CD4-positive, alpha-beta T cell treated with Interleukin-10 for 1 hour (primary cell): ENCODE measurements at places on chromosomes 1 and 21.

DNA sequence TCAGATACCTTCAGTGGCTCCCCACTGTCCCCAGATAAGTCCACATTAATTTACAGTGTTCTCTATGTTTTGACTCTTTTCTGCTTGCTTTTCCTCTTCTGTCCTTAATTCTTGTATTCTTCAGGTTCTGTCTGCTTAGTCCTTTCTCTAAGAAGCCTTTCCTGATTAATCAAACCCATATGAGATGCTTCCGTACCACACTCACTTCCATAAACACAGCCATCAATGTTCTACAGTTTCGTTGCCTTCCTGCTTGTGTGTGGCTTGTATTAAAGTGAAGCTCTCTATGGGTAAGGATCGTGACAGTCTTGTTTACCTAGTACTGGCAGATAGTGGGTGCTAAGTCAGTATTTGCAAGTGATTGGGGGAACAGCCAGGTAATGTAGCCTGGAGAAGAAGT, 75.9 kb downstream of the PRDM2 start:
- DNase-seq: no peak

- DNase-seq: no peak
Observed at GRCh38 chr1:118982266-118982665, 5.9 kb downstream of the TBX15 start.

- no peak for DNase-seq
Observed at GRCh38 chr1:107802654-107803053, 162.3 kb downstream of the VAV3 start.

GRCh38 chr1:53323316-53323715, 4.6 kb downstream of the LRP8 start:
- DNase-seq: no peak

- DNase-seq: no peak
Observed at GRCh38 chr21:33703750-33704606, 61.7 kb downstream of the ITSN1 start.

DNA sequence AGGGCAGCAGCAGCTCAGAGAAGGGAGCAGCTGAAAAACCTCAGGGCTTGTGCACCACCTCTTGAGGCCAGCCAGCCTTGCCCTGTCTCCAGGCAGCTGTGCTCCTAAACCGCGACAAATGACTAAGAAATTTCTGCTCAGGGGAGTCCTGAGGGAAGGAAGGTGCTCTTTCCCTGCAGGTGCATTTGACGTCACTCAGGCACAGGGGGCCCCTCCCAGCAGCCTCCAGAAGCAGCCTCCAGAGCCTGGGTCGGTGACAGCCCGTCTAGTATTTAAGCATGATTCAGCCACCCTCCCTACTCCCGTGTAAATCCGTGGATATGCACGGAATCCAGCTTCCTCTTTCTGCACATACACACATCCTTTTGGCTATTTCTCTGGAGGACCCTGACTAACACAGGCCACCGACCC, 560.5 kb downstream of the KIF26B start:
- DNase-seq: no peak

DNA sequence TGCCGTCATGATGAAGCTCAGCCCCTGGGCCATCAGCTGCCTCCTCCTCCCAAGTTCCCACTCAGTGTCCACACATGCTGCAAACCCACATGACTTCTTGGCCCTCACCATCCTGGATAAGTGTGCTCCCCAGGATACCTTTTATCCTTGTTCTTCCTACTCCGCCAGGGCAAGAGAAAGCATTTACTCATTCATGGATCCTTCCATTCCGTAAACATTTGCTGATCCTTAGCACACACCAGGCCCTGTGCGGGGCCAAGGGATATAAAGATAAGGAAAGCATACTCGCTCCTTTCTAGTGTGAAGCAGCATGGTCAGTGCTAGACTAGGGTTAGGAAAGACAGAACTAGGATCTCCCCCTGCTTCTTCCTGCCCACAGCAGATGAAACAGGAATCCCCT, 122.1 kb upstream of the HMGB4 start:
- DNase-seq: no peak

- DNase-seq: peak; percentile 16
Observed at GRCh38 chr1:34929497-34929852, at the start of gene DLGAP3. DLGAP3 (minus strand) TSS chr1:34929650; CDS start chr1:34905383, 24,267 bp downstream.

GRCh38 chr1:187685333-187685732, 856.6 kb downstream of the PLA2G4A start:
- no peak for DNase-seq

GRCh38 chr1:29958271-29958670, 721.9 kb downstream of the PTPRU start:
- DNase-seq: no peak

GRCh38 chr21:45390831-45391742, 13.9 kb upstream of the COL18A1 start:
- no peak for DNase-seq

GRCh38 chr21:16476056-16476825, 746.5 kb downstream of the USP25 start:
- no peak for DNase-seq

- no peak for DNase-seq
Observed at GRCh38 chr1:33898406-33898805, 34.5 kb downstream of the HMGB4 start.

- no peak for DNase-seq
Observed at GRCh38 chr1:47519491-47519890, 81.6 kb downstream of the FOXD2 start.

- DNase-seq: no peak
Observed at GRCh38 chr1:33615546-33615945, 143.1 kb downstream of the ZSCAN20 start.

- DNase-seq: no peak
Observed at GRCh38 chr1:22815421-22816066, 104.9 kb downstream of the EPHB2 start.

GRCh38 chr1:33382661-33383415, 48.1 kb downstream of the PHC2 start:
- DNase-seq: no peak

GRCh38 chr1:185696422-185697150, 37.6 kb upstream of the HMCN1 start:
- DNase-seq: no peak

DNA sequence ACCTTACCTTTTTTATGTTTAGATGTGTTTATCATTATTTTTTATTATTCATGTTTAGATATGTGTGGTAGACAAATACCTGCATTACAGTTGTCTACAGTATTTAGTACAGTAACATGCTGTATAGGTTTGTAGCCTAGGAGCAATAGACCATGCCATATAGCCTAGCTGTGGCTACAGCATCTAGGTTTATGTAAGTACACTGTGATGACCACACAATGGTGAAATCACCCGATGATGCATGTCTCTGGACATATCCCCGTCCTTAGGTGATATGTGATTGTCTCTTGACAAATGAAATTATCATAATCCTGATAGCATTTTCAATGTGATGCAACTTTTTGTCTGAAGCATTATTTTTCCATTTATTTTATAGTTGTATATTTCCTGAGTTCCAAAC, 121.2 kb downstream of the DISP1 start:
- no peak for DNase-seq

- no peak for DNase-seq
Observed at GRCh38 chr1:235898126-235898525, 31.4 kb upstream of the LYST start.

GRCh38 chr1:4053774-4054173, 153.7 kb upstream of the C1orf174 start:
- DNase-seq: no peak

DNA sequence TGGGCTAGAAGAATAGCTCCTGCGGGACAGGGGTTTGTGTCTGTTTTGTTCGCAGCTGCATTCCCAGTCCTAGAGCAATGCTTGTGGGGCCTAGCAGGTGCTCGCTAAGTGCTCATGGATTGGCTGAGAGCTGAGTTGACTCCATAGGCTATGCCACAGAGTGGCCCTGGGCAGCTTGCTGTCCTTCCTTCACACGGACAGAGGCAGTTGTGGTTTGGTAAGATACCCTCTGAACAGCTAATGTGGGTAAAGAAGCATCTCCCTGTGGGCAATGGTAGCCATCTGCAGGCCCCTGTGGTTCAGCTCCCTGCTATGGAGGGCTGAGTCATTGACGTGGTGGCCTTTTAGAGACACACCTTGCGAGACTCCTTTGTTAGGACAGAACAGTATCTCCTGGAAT, 23.5 kb upstream of the LBR start:
- DNase-seq: no peak
